Stimulated activated CD4-positive, alpha-beta T cell treated with anti-CD3 and anti-CD28 coated beads, Interleukin-1b, Interleukin-23, amount 100 ng/mL, for 1 hour (primary cell): ENCODE measurements at places on chromosomes 12 and 14.
A peak's percentile ranks its signal among the peaks of the same experiment; 100 is the strongest.

DNA sequence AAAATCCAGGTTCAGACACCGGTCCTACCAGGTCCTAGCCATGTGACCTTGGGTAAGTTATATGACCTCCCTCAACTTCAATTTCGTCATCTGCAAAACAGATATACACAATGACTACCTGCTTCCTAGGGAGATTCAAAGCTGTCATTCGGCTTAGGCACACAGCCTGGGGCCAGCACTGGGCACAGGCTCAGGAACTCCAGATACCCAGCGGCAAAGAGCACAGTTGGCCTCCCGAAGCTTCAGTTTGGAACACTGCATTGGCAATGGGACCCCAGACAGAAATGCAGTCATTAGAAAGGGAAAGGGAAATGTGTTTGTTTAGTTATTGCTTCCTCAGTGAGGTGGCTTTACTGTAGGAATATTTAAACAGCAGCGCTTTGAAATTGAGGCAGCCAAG is 11.4 kb downstream of the PLEKHG6 start:
- no peak for DNase-seq

- no peak for DNase-seq
Measured at GRCh38 chr12:118541071-118541470, 164.7 kb downstream of the SUDS3 start.

GRCh38 chr12:115351514-115352077 is 667.6 kb upstream of the TBX3 start:
- no peak for DNase-seq

DNA sequence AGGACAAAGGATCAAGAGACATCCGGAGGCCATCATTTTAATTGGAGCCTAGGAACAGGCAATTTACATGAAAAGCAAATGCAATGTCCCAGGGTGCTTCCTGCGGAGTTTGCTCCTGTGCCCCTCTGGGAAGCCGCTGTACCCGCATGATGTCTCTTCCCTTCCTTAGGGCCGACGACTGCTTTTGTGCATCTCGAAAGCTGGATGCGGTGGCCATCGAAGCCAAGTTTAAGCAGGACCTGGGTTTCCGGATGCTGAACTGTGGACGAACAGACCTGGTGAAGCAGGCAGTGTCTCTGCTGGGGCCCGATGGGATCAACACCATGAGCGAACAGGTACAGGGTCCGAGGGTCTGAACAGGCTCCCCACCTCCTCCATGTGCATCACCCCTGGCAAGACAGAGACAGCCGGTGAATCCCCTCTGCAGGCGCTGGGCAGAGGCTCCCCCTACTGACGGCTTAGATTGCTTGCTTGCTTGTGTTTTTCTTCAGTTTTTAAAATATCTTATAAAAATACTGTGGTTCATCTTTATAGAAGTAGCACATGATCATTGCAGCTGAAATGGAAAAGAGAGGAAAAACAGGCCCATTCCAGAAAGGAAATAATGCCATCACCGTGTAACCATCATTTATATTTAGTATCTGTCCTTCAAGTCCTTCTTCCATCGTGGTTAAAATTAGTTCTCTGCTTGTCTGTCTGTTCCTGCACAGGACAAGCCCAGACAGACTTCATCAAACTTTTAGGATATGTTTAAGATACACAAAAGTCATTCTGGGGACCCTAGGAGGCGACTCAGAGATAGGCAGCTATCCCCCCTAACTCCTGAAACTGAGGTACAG is 75.4 kb upstream of the PWP1 start:
- no peak for DNase-seq

GRCh38 chr12:113438523-113439300 is 16.5 kb downstream of the SDSL start:
- no peak for DNase-seq

DNA sequence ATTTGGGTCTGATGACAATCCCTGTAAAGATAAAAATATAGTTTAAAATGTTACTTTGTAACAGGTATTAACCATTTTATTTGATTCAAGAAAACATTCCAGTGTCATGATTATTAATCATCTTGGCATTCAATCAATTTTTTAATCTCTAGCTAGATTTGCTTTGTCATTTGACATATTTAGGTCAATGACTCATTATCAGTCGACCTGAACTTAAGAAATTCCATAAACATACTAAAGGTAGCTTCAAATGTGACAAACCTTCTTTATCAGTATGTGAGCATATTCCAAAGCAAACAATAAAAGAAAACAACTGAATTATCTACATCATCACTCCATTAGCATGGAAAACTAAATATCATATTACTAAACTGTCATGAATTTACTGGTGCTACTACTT is 50.8 kb upstream of the CDKL1 start:
- DNase-seq: no peak

DNA sequence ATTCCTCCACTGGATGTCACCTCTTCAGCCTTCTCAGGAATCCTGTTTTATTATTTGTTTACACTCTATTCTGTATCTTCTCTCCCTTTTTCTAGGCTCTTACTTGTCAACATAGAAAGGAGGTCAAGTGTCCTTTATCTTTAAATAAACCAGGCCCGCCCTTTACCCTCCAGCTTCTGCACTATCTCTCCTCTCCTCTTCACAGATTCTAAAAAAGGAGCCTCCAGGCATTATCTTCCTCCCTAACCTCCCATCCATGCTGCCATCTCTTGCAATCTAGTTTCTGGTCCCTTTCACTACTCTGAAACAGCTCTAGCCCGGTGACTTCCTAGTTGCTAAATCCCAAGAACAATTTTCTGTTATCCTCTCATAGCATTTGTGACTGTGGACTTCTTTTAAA is 24.1 kb upstream of the ARID2 start:
- no peak for DNase-seq

- peak; percentile 74 for DNase-seq
Measured at GRCh38 chr14:64986648-64987437, at the start of gene FNTB. FNTB (plus strand) TSS chr14:64986895; CDS start chr14:64986954, 59 bp downstream.

GRCh38 chr14:21385188-21385904 is 1.5 kb upstream of the SUPT16H start:
- DNase-seq: no peak

GRCh38 chr14:76432827-76433752 is 57.2 kb downstream of the ESRRB start:
- DNase-seq: no peak

DNA sequence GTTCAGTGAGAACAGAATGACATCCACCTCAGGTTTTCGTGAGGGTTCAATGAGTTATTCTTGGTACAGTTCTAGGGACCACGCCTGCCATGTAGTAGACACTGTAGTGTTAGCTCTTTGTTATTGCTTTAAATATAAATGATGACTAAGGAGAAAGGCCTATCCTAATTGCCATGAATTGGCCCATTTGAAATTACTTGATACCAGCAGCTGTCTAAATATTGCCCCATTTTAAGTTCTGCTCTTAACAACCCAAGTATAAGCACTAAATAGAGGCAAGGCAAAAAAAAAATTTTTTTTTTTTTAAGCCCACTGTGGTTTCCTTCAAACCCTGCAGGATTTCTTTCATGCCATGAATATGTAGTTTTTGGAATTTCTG is 84.5 kb downstream of the BORCS5 start:
- no peak for DNase-seq

GRCh38 chr14:61720294-61720661 is 25.0 kb downstream of the HIF1A start:
- no peak for DNase-seq

DNA sequence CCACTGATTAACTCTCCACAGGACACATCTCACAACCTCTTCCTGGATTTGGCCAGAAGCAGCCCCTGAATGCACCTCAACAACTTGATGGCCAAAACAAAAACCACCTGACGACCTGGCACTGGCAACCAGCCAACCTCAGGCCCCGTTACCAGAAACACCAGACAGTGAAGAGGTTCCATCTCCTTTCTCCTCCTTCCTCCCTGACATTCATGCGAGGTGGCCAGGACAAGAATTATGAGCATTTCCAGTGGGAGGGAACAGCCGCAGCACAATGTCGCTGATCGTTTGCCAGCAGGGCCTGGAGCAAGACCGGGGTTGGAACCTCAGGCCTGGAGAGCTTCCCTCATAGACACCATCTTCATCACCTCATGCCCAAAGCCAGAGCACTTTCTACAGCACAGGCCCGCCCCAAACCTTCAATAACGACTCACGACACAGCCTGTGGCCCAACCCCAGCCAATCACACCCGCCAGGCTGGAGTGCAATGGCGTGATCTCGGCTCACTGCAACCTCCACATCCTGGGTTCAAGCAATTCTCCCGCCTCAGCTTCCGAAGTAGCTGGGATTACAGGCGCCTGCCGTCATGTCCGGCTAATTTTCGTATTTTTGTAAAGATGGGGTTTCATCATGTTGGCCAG is 48.7 kb downstream of the CCDC88C start:
- DNase-seq: no peak

- DNase-seq: no peak
Measured at GRCh38 chr12:50070314-50071060, 13.1 kb downstream of the ASIC1 start.

DNA sequence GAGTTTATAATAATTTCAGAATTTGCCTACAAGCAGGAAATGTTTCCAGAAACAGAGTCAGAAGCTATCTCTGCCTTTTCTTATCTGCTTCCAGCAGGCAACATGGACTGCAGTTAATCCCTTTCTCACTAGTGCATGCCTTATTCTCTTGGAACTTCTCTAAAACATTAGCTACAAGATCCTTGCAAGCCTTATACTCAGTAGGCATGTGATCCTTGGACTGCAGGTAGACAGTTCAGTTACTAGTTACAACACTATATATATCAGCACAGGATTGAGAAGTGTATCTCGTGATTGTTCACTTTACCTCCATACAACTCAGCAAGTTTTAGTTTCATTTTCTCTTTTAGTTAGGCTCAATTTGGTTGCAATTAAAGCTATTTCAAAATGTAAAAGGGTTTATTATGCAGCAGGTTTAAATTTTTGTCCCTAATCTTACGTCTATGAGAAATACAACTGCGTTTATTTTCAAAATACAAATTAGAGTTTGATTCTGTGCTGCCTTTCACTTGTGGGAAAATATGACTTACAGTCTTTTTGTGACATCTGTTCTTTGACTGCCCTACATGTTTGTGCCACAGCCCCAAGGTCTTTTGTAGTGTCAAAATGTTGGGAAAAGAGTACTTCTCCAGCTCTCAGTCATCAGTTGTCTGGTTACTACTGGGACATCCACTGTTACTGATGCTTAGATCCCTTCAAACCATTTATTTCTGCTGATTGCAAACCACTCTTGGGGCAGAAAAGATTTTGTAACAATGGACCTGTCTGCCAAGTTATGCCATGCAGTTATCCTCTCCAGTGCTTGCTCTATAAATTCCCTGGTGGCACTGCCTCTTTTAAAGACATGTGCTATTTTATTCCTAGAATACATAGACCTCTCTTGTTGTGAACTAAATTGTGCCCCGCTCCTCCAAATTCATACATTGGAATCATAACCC is 709.0 kb upstream of the FOXG1 start:
- no peak for DNase-seq

DNA sequence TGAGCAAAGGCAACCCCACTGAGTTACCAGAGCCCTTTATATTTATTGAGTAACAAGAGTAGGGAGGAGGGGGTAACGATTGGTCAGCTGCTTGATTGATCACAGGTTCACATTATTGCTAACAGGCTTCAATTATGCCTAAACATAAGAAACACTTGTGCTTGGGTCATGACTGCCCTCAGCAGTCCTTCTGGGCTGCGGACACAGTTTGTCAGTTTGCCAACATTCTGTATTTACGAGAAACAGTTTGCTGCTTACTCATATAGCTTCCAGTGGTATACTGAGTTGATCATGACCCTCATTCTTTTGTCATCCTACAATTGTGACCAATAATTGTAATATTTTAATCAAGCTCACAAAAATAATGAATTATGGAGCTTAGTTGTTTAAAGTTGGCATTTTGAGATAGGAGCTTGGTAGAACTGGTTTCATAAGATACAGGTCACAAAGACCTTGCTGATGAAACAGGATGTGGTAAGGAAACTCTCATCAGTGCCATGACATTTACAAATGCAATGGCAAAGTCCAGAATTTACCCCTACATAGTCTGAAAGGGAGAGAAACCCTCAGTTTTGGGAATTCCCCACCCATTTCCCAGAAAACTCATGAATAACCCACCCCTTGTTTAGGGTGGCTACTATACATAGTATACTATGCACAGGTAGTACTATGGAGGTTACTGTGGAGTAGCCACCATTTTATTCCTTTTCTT is 1421.0 kb upstream of the FLRT2 start:
- no peak for DNase-seq

- DNase-seq: no peak
Measured at GRCh38 chr12:53871367-53871766, 67.3 kb upstream of the HOXC13 start.

DNA sequence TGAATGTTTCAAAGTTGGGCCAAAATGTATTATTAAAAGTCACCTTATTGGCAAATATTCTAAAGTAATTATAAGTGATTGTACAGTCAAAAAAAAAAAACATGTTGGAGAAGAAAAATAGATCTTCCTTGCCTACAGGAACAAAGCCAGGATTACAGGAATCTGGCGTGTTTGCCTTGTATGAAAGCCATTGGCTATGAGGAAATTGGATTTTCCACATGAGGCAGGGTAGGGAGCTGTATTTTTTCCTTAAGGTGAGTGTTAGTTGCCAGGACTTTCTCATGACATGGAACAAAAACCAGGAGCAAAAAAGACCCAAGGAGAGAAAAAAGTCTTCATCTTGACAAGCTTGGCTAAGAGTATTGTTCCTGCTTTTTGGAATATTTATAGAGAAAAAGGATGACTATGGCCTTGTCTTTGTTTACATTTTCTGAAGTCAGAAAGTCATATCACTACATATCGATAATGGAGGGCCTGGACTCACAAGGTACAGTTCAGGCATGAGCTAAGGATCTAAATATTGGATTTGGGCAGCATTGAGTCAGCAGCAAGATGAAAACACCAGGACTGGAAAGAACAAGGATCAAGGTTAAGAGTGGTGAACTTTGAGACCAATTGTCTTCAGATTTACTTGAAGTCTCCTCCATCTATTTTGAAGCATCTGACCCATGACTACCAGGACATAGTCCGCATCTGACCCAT is 68.4 kb upstream of the FLRT2 start:
- no peak for DNase-seq

DNA sequence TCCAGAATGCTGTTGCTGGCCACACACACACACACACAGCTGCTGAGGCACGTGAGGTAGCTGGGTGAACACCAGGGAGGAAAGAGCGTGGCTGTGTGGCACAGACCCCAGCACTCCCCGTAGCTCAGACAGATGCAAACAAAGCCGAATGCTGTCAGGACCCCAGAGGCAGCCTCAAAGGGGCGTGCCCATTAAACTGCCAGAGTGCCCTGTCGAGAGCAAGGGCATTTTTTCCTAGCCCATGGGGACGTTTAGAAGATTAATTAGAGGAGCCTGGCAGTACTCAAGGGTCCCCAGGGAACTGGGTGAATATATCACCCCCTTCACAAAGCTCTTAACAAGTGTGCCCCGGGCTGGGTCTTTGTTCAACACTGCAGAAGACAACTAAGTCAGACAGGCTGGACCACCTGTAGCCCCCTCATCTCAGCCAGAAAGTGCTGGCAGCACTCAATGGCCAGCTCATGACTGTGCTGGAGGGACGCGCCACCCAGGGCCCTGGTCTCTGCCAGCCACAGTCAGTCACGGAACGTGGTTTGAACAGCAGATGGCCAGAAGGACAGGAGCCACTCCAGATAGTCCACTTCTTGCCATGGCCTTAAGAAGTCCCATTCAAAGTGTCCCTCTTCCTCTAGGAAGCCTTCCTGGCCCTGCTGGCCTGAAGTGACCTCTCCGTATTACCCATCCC is 37.5 kb downstream of the TTC7B start:
- DNase-seq: no peak
